ENCODE measurements at places on chromosomes 12 and 14.

DNA sequence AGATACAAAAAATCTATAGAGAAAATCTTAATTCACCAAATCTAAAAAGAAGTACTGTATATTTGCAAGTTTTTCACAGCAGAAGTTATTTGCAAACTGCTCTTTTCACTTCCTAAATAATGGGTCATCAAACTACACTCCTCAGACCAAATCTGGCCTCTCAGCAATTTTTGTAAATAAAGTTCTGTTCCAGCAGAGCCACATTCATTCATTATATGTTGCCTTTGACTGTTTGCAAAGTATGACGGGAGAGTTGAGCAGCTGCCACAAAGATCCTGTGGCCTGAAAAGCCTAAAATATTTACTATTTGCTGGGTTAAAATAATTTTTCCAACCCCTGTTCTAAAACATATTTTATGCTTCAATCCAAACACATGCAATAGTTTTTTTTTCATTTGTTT, 1222.3 kb upstream of the SEL1L start:
- no peak for DNase-seq

- no peak for DNase-seq
Observed at GRCh38 chr12:16359512-16360491, 12.4 kb downstream of the MGST1 start.

GRCh38 chr14:48027115-48027514, 351.7 kb upstream of the MDGA2 start:
- no peak for DNase-seq

DNA sequence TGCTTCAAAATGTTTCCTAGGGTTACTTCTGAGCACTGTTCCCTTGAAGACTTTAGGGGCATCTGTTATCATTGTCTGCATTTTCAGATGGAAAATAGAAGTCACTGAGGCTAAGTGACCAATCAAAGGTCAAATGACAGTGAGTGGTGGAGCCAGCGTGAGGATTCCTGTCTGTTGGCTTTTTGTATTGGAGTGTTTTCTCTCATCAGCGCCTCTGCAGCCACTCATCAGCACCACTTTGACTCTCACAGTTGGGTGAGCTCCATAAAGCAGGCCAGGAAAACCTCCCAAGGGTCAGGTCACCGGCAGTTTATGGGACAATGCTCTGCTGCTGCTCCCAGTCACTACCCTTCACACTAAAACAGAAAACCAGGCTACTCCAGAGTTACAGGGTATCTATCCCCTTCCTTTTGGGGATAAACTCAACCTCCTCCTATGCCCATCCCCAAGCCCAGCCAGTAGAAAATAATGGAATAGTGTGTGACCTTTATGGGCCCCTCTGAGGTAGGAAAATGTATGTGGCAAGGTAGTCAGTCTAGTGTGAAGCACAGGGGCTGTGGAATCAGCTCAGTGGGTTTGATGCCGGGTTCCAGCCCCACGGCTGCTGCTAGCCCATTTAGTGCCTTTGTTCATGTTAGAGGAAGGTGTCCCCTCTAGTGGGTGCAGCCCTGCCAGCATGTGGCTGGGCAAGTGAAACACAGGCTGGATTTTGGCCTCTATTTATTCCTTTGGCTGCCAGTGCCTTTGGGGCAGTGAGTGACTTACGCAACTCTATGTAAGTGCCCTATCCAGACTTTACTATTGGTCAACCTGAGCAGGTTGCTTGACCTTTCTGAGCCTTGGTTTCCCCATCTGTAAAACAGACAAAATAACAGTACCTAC, 133.8 kb upstream of the CPM start:
- DNase-seq, result no peak

GRCh38 chr12:89770391-89770790, 61.8 kb upstream of the ATP2B1 start:
- DNase-seq, result no peak

DNA sequence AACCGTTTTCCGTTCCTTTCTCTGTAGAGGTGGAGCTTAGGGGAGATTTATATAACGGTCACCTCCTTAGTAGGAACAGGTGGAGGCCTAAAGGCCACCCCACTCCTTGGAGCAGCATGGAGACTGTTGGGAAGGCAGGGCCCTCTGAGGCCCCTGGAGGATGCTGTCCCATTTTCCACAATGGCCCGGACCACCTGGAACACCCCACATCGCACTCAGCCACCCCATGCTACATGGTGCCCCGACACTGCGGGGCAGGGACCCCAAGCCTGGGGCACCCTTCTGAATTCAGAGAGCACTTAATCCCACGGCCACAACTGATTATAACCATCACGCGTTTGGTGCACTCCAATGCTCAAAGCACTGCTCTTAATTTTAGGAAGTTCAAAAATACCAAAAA, 41.4 kb downstream of the C14orf132 start:
- DNase-seq, result no peak

DNA sequence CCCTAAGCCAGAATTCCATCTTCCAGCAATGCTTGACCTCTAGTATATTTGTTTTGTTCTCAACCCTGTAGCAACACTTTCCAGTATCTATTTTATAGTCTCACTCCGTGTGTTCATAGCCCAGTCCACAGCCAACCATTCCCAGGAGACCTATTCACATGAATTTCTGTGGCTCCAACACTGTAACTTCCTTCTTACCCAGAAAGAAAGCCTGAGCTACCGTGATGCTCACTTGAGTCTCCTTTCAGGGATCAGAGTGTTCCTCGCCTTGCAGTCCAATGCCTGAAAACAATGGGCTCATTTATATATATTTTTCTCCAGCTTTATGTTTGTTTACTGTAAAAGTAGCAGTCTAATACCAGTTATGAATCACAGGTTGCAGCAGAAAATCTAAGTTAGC, 645.0 kb upstream of the NOVA1 start:
- no peak for DNase-seq

DNA sequence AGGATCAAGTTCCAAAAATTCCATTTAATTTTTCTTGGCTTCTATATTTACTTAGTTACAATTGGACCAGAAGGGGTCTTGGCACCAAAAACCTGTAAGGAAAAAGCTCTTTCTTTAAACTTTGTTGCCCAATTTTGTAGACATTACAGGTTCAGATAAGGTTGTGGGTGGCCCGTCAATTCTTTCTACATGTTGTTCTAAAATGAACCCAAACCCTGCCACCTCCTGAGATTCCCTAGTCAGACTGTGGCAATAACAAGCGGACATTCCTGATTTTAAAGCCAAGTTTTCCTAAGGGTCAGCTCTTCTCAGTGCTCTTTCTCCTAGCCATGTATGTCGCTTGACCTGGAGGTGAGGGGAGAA, 45.0 kb upstream of the GSG1 start:
- DNase-seq, result no peak

DNA sequence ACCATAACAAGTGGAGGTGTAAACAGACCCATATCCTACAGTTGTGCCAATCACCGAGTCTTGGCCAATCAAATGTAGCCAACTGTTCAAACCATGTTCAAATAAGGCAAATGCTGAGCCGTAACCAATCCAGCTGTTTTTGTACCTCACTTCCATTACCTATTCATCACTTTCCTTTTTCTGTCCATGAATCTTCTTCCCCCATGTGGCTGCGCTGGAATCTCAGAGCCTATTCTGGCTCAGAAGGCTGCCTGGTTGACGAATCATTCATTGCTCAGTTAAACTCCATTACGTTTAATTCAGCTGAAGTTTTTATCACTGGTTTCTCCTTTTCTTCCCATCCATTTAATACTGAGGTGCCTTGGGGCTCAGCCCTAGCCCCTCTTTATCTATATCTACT, 71.1 kb downstream of the TBC1D30 start:
- DNase-seq, result no peak

- DNase-seq, result no peak
Observed at GRCh38 chr12:51205350-51205749, 12.5 kb downstream of the POU6F1 start.

DNA sequence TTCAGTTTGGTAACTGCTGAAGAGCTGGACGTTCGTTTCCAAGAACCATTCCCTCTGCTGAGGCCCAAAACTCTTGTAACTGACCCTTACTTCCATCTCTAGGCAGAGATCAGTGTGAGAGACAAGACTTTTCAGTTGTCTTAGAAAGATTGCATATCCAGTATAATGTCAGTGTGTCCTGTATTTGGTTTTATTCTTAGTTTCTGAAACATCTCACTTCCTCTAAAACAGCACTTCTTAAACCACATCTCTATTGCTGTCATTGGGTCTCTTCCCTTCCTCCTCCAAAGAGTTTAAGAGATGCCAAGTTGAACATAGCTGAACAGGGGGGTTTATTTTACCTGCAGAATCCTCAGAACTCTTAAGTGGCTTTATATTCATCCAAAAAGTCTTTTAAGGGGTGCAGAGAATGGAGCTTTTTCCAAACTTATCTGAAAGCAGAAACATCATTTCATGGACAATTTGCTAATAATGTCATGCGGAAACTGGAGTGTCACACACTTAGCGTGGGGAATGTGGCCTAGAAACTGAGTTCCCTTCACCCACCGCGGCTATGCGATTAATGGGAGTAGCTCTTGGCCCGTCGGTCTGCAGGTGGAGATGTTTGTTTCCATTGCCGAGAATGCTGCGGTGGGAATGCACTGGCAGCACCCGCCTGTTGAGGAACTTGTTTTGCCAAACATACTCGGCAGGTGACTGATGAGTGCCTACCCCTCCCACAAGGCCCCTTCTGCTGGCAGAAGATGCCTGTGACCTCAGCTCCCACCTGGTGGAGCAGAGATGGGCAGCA, 148.2 kb downstream of the ADGRD1 start:
- peak; percentile 60 for DNase-seq

- no peak for DNase-seq
Observed at GRCh38 chr12:87529413-87529812, 499.8 kb downstream of the C12orf50 start.

DNA sequence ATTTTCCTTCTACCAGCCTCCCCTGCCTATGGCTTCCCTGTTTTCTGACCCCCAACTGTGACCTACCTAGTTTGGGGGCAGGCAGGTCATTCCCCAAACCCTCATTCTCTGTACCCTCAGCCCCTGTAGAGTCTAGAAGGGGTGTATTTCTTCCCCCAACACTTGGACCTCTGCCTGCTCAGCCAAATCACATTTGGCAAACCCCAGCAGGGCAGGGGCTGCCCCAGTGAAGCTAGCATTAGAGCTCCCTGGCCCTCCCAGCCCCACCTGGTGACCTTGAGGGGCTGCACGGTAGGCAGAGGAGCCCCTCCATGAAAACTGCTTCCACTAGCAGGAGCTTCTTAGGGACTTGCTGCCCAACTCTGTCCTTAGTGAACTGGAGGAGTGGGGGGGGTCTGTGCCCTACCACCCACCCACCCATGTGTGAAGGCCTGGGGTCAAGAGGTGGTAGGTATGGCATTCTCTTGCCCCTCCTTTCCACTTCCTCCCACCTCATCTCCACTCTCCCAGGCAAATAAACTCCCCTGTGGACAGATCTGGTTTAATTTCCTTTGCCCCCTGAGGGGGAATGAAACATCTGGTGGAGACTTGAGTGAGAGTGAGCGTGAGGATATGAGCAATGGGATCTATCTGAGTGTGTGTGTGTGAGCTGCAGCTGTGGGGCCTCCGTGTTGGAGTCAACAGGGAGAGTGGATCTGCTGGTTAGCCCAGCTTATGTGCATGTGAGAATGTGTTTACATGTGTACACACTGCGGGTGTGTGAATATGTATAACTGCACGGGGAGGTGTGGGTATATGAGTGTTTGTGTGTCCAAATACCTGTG, 1.6 kb downstream of the NXPH4 start:
- no peak for DNase-seq

GRCh38 chr12:69136931-69137613, 102.3 kb upstream of the CPSF6 start:
- no peak for DNase-seq

DNA sequence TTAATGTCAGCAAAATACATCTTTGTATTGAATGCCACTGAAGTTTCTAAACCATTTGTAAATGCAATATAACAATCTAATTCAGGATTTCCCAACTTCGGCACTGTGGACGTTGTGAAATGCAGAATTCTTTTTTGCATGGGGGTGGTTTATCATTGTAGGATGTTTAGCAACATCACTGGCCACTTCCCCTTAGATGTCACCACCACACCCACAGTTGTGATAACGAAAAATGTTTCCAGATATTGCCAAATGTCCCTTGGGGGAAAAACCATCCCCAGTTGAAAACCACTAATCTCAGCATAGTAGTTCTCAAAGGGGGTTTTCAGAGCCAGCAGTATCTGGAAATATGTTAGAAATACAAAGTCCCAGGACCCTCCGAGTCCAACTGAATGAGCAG, 203.3 kb downstream of the NAV3 start:
- DNase-seq, result no peak

- no peak for DNase-seq
Observed at GRCh38 chr14:65210822-65211182, 108.5 kb upstream of the MAX start.

GRCh38 chr14:88321692-88322503, 1.2 kb downstream of the KCNK10 start:
- DNase-seq, result no peak

- no peak for DNase-seq
Observed at GRCh38 chr14:55139141-55139540, 10.1 kb downstream of the LGALS3 start.

DNA sequence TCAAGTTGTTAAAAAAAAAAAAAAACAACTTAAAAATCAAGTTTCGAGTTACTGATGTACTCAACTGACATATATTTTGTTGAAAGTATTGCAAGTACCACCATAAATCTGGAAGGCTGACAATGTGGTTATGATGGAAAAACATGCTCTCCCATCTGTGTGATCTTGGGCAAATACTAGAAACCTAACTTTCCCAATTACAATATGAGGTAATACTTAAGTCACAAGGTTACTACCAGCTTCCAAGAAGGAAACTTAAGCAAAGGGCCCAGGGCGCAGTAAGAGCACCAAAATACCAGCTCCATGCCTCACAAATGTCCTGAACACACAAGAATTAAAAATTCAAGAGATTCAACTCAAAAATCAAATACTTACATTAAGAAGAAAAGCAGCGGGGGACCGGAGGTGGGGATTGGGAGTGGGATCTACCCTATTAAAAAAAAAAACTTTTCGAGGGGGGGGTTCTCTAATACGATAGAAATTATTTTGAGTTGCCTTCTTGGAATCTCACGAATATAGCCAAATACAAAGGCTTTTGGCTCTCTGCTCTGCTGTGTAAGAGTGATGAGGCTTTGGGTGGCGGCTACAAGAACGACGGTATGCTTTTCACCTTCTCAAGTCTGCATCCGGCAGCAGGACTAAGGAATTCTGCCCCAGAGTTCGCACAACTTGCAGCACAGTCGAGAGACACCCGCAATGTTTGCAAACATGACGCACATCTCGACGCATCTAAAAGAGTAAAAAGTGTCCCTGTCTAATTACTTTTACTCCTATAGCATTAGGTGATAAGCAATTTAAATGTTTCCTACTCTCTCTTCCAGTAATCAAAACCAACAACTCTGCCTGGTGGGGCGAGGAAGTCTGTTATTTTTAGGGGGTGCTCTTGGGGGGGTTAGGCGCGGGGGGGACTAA, 1.1 kb downstream of the SAV1 start:
- DNase-seq, result no peak

- DNase-seq, result no peak
Observed at GRCh38 chr12:49160399-49160798, 28.5 kb downstream of the TUBA1A start.

GRCh38 chr12:77167801-77168200, 102.4 kb upstream of the E2F7 start:
- no peak for DNase-seq

GRCh38 chr12:54364413-54364812, at the start of gene GPR84:
Gene GPR84 (minus strand): TSS chr12:54364486. CDS start chr12:54363851, 635 bp downstream.
- DNase-seq, result no peak

- DNase-seq, result no peak
Observed at GRCh38 chr14:73680821-73681220, 33.4 kb downstream of the PNMA1 start.

- DNase-seq, result no peak
Observed at GRCh38 chr12:31588976-31589375, 2.0 kb downstream of the DENND5B start.
